ENCODE measurements at places on chromosomes 12 and 14.
A peak's percentile ranks its signal among the peaks of the same experiment; 100 is the strongest.

DNA sequence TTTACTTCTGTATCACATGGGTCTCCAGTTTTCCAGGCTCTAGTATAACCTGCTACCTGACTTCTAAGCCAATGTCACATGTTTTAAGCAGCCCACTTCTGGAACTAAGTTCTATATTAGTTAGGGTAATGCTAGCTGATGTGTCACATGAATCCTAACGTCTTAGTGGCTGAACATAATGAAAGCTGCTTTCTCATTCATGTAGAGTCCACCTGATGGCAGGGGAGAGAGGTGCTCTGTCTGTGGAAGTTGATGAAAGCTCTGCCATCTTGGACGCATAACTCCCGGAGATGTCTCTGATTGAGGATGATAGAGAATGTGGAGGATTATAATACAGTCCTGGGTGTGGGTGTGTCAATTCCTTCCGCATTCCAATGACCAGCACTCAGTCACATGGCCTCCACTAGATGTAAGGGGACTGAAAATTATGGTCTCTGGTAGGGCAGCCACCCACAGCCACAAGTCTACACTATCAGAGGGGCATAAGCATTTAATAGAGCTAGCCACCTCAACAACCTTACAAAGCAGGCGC, 234.4 kb upstream of the CRY1 start:
- no peak overlapping the region for H3K4me3 ChIP-seq
- no peaks in the 10 kb centered on the region for H3K36me3 ChIP-seq
- H3K27ac ChIP-seq = no peak overlapping the region
- DNase-seq = no peak
- H3K27me3 ChIP-seq = no peaks in the 10 kb centered on the region

GRCh38 chr12:76201316-76201715, 116.8 kb upstream of the NAP1L1 start:
- no peak overlapping the region for H3K4me3 ChIP-seq
- no peak for DNase-seq
- H3K27ac ChIP-seq = no peak overlapping the region

GRCh38 chr12:117277875-117278274, 83.6 kb downstream of the NOS1 start:
- H3K4me1 ChIP-seq = peaks cover 9% of the 10 kb centered on the region
- H3K36me3 ChIP-seq = no peaks in the 10 kb centered on the region
- H3K27ac ChIP-seq = no peak overlapping the region
- DNase-seq = peak; percentile 56
- no peak overlapping the region for H3K4me3 ChIP-seq
- no peaks in the 10 kb centered on the region for H3K27me3 ChIP-seq

DNA sequence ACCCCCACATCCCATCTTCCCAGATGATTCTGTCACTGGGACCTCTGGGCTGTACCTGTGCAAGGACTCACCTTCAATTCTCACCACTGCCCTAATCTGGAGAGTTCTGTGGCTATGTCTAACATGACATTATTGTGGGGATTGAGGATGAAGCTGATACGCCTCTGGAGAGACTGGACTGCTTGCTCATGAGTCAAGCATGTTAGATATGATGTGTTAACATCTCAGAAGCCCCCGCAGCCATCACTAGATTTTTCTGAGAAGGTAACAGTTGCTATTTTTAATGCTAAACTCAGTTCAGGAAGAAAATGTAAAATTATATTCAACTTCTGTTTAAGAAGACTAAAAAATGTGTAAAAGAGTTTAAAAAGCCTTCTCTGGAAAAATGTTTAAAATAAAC, 25.7 kb downstream of the JKAMP start:
- no peaks in the 10 kb centered on the region for H3K36me3 ChIP-seq
- H3K27ac ChIP-seq = no peak overlapping the region
- no peaks in the 10 kb centered on the region for H3K27me3 ChIP-seq
- DNase-seq = no peak
- H3K4me1 ChIP-seq = peaks cover 2% of the 10 kb centered on the region

GRCh38 chr14:37197421-37198272, at the start of gene MIPOL1:
Gene MIPOL1 (plus strand): TSS chr14:37197937. CDS start chr14:37247889, 49,952 bp downstream.
- no peaks in the 10 kb centered on the region for H3K27me3 ChIP-seq
- H3K4me3 ChIP-seq = peak within 1 kb of the TSS; percentile 72
- no peaks in the 10 kb centered on the region for H3K36me3 ChIP-seq
- peak; percentile 83 for DNase-seq
- H3K4me1 ChIP-seq = no peaks in the 10 kb centered on the region
- H3K27ac ChIP-seq = peak within 1 kb of the TSS; percentile 67

GRCh38 chr12:105334582-105334981, 4.1 kb downstream of the C12orf75 start:
- no peak for DNase-seq
- no peaks in the 10 kb centered on the region for H3K36me3 ChIP-seq
- H3K27me3 ChIP-seq = no peaks in the 10 kb centered on the region
- H3K27ac ChIP-seq = no peak overlapping the region
- no peak overlapping the region for H3K4me3 ChIP-seq
- H3K4me1 ChIP-seq = peaks cover 3% of the 10 kb centered on the region

DNA sequence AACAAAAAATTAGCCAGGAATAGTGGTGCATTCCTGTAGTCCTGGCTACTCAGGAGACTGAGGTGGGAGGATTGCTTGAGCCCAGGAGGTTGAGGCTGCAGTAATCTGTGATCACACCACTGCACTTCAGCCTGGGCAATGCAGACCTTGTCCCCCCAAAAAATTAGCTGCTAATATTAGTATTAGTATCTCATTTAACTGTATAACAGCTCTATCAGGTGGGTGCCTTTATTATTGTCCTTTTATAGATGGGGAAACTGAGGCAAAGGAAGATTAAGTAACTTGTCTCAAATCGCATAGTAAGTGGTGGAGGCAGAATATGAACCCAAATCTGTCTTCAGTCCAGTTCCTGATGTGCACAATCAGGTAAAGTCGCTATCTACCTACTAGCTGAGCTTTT, 142.3 kb upstream of the CRY1 start:
- H3K4me1 ChIP-seq = no peaks in the 10 kb centered on the region
- no peaks in the 10 kb centered on the region for H3K36me3 ChIP-seq
- H3K27ac ChIP-seq = no peak overlapping the region
- no peaks in the 10 kb centered on the region for H3K27me3 ChIP-seq
- DNase-seq = no peak

DNA sequence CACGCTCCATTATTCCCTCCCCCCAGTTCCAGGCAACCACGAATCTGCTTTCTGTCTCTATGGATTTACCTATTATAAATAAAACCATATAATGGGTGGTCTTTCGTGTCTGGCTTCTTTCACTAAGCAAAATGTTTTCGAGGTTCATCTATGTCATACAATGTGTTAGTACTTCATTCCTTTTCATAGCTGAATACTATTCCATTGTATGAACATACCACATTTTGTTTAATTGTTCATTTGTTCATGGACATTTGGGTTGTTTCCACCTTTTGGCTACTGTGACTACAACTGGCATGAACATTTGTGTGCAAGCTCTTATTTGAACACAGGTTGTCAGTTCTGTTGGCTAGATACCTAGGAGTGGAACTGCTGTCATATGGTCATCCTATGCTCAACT, 12.9 kb upstream of the PAPOLA start:
- no peaks in the 10 kb centered on the region for H3K27me3 ChIP-seq
- no peaks in the 10 kb centered on the region for H3K36me3 ChIP-seq
- no peaks in the 10 kb centered on the region for H3K4me1 ChIP-seq
- no peak for DNase-seq
- no peak overlapping the region for H3K4me3 ChIP-seq

- H3K27ac ChIP-seq = no peak overlapping the region
- H3K36me3 ChIP-seq = no peaks in the 10 kb centered on the region
- DNase-seq = no peak
- H3K4me3 ChIP-seq = no peak overlapping the region
- H3K27me3 ChIP-seq = no peaks in the 10 kb centered on the region
Measured at GRCh38 chr14:103158688-103159087, 35.4 kb downstream of the TNFAIP2 start.

DNA sequence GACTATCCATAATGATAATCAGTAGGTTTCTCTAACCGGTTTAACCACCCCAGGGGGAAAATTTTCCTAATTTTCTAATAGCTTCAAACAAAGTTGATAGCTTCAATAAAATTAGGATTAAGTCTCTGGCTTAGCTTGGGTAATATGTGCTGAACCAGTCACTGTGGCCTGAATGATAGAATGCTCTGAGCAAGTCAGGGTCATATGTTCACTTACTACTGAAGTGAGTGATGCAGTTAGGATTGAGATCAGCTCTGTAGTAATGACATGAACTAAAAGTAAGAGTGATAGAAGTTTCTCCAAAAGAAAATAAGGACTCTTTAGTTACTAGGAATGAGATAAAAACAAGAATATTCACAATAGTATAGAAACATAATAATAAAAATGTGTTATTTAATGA, 32.6 kb downstream of the ETNK1 start:
- H3K4me1 ChIP-seq = no peaks in the 10 kb centered on the region
- H3K4me3 ChIP-seq = no peak overlapping the region
- no peak for DNase-seq
- no peaks in the 10 kb centered on the region for H3K36me3 ChIP-seq
- no peaks in the 10 kb centered on the region for H3K27me3 ChIP-seq

DNA sequence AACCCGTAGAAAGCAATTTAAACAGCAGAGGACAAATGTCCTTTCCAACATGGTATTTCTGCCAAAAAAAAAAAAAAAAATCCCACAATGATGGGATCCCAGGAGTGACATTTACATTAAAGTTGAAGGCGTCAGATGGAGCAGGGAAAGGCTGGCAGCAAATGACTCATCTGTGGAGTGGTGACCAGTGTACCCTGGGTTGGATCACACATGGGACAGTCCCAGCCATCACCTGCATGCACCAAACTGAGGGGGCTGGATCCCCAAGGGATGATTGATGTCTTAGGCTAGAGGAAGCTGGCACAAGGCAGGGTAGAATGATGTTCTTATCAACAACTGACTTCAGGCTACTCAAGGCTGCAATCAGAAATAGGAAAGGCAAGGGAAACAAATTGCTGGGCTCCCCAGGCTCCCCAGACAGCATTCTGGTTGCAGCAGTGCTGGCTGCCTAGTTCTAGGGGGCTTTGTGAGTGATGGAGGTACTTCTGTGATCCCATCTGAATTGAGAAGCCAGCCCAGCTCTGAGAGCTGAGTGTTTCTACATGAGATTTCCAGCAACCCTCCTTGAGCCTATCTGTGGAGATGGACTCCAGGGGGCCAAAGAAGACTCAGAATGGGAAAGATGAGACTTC, 117.9 kb downstream of the DPF3 start:
- H3K27me3 ChIP-seq = no peaks in the 10 kb centered on the region
- no peak overlapping the region for H3K27ac ChIP-seq
- no peaks in the 10 kb centered on the region for H3K36me3 ChIP-seq
- H3K4me3 ChIP-seq = no peak overlapping the region

- H3K36me3 ChIP-seq = no peaks in the 10 kb centered on the region
- no peak for DNase-seq
- no peaks in the 10 kb centered on the region for H3K4me1 ChIP-seq
- no peak overlapping the region for H3K4me3 ChIP-seq
Measured at GRCh38 chr12:113116875-113117274, 18.7 kb downstream of the RASAL1 start.

DNA sequence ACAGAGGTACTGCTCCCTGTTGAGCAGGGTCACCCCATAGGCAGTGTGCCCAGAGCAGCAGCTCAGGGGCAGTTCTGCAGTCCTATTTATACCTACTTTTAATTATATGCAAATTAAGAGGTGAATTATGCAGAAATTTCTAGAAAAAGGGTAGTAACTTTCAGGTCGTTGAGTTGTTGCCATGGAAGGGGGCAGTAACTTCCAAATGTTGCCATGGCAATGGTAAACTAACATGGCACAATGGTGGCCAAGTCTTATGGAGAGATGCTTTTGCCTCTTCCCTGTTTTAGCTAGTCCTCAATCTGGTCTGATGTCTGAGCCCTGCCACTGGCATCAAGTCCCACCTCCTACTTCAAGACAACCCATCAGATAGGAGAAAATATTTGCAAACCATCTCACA, 30.4 kb upstream of the P2RX7 start:
- H3K4me3 ChIP-seq = no peak overlapping the region
- DNase-seq = no peak
- no peaks in the 10 kb centered on the region for H3K36me3 ChIP-seq

DNA sequence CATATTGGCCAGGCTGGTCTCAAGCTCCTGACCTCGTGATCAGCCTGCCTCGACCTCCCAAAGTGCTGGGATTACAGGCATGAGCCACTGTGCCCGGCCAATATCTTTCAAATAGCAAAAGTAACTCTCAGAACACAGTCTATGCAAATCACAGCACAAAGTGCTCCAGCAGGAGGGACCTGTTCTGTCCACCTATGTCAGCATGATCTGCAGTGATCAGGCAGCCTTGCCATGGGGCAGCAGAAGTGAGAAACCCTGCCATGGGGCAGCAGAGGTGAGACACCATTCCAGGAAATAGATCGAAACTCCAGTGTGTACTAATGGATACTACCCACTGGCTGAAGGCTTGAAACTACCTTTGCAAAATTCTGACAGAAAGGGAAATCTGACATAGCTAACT, 78.5 kb upstream of the EIF5 start:
- no peak for DNase-seq
- no peaks in the 10 kb centered on the region for H3K4me1 ChIP-seq
- no peak overlapping the region for H3K4me3 ChIP-seq
- no peak overlapping the region for H3K27ac ChIP-seq
- no peaks in the 10 kb centered on the region for H3K27me3 ChIP-seq

- H3K36me3 ChIP-seq = no peaks in the 10 kb centered on the region
- no peak overlapping the region for H3K4me3 ChIP-seq
- no peak overlapping the region for H3K27ac ChIP-seq
- no peaks in the 10 kb centered on the region for H3K4me1 ChIP-seq
Measured at GRCh38 chr14:79643132-79643531, 568.2 kb downstream of the DIO2 start.

GRCh38 chr12:25089738-25090137, 105.2 kb downstream of the DNAI7 start:
- H3K36me3 ChIP-seq = no peaks in the 10 kb centered on the region
- no peak overlapping the region for H3K4me3 ChIP-seq

GRCh38 chr12:25121916-25122315, 73.0 kb downstream of the DNAI7 start:
- H3K27ac ChIP-seq = no peak overlapping the region
- no peaks in the 10 kb centered on the region for H3K27me3 ChIP-seq
- no peaks in the 10 kb centered on the region for H3K36me3 ChIP-seq
- no peak overlapping the region for H3K4me3 ChIP-seq
- H3K4me1 ChIP-seq = no peaks in the 10 kb centered on the region
- DNase-seq = no peak

- H3K36me3 ChIP-seq = no peaks in the 10 kb centered on the region
- DNase-seq = no peak
- no peak overlapping the region for H3K27ac ChIP-seq
- peak overlapping the region; percentile 94 for H3K4me3 ChIP-seq
Measured at GRCh38 chr14:102362084-102362483, 606 bp downstream of the CINP start.

Measured in H1 (cell line).